NCI-H2107 (cell line): ENCODE measurements at places on chromosomes 16 and 17.
A peak's percentile ranks its signal among the peaks of the same experiment; 100 is the strongest.

- DNase-seq, result no peak
Measured at GRCh38 chr17:27825459-27825858, 25.1 kb upstream of the NOS2 start.

DNA sequence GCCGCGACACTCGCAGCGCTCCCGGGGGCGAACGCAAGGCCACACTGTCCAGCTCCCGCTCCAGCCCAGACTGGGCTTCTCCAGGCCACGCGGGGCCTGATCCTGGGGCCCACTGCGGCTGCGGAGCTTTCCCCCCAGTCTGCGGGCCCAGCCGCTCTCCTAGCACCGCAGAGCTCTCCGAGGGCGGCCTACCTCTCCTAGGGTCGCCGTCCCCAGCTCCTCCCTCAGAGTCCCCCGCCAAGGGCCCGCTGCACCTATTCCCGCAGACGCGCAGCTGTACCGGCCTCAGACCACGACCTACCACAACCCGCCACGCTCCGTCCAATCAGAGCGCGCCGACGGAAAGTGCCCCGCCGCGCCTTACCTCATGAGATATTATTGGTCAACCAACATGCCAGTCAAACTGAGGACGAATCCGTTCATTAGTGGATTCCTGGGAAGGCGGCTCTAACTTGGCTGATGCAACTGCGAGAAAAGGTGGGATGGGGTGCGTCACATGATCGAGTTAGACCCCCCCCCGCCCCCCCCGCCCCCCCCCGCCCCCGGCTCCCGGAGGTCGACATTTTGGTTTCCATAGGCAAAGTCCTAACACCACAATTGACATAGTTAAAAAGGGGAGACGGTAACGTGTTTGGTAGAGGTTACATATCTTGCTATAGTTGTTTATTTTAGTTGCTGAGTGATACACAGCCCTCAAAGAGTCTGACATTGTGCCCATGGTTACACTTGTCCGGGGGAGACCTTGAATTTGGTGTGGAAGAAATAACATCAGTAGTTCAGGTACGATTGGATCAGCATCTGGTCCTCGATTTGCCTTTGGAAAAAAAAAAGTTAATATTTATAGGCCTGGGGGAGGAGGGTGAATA lies at the start of gene AARS1:
Gene AARS1, minus strand, starts transcription at position 278 of the 866 bp plus-strand sequence. CDS start 6,743 bp downstream, outside the sequence.
- DNase-seq, result peak; percentile 98

DNA sequence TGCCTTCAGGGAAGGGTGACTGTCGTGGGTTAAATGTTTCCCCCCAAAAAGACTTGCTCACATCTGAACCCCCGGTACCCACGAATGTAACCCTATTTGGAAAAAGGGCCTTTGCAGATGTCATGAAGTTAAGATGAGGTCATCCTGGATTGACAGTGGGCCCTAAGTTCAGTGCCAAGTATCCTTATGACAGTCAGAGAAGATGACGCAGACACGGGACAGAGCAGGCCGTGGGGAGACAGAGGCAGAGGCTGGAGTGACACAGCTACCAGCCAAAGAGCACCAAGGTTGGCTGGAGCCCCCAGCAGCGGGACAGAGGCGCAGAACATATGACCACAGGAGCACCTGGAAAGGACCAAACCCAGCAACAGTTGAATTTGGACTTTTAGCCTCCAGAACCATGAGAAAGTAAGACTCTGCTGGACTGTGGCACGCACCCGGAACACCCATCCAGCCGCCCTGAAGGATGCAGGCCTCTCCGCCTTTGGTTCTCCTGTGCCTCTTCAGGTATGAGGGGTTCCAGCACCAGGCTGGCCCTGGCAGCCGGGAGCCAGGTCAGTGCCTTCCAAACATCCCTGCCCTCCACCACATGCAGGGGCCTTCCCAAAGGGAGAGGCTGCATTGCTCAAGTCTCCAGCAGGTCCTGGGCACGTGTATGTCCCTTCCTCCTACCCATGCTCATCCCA lies 104.0 kb downstream of the FOXL1 start:
- no peak for DNase-seq

- no peak for DNase-seq
Measured at GRCh38 chr17:65660947-65661346, 99.5 kb upstream of the AXIN2 start.

DNA sequence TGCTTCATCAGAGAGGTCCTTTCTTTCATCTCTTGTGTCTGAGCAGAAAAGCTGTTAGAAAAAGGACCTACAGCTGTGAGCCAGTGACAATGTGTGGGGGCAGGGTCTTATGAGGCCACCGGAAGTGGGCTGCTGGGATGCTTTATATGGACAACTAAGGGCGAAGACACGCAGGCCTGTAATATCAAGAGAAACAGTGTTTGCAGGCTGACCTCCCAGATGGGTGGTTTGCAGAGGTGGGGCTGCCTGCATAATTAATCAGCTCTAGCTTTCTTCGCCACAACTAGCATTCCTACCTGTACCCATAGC lies 30.4 kb upstream of the SALL1 start:
- no peak for DNase-seq
